ENCODE measurements at places on chromosomes 16 and 17.

GRCh38 chr17:8935191-8935590 lies 30.3 kb downstream of the PIK3R5 start:
- DNase-seq = no peak

GRCh38 chr16:67449739-67450138 lies 18.8 kb downstream of the HSD11B2 start:
- DNase-seq = no peak

DNA sequence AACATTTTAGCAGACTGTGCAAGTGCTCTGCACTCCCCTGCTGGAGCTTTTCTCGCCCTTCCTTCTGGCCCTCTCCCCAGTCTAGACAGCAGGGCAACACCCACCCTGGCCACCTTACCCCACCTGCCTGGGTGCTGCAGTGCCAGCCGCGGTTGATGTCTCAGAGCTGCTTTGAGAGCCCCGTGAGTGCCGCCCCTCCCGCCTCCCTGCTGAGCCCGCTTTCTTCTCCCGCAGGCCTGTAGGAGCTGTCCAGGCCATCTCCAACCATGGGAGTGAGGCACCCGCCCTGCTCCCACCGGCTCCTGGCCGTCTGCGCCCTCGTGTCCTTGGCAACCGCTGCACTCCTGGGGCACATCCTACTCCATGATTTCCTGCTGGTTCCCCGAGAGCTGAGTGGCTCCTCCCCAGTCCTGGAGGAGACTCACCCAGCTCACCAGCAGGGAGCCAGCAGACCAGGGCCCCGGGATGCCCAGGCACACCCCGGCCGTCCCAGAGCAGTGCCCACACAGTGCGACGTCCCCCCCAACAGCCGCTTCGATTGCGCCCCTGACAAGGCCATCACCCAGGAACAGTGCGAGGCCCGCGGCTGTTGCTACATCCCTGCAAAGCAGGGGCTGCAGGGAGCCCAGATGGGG lies 3.1 kb downstream of the GAA start:
- DNase-seq = no peak

GRCh38 chr17:82414548-82415281 lies 3.4 kb upstream of the HEXD start:
- DNase-seq = peak; percentile 22

- DNase-seq = no peak
These were observed 13.6 kb downstream of the OR1D5 start for GRCh38 chr17:3049705-3050295.

DNA sequence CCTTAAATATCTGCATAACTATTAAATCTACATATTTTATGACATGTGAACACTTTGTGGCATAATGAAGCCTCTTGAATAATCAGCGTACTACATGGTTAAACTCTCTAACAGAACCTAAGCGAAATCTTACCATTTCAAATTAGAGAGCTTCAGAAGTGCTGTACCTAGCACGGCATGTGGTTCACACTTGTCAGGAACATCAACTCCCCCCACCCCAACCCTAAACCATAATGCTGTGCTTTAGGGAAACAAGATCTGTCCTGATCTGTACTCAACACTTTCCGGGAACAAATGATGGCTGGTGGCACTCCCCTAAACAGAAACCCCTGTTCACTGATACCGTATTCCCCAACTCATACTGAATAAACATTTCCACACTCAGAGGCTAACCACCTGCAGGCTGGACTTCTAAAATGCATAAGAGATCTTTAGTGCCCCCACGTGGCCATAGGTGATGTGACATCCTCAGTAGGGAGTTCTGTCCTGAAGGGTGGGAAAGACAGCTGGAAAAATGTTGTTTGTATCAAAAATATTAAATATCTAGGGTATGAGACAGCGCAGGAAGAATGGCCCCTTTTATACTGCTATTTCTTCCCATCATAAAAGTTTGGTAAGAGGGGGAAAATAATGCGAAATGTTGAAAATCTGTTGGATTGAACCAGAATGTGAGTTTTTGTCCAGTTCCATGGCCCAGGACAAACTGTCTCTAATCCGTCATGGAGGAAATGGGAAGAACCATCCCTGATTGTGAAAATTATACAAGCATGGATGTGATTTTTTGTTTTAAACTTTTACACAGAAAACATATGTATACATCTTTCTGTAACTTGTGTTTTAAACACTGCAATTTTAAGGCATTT lies 88.6 kb downstream of the USP31 start:
- DNase-seq = peak; percentile 51

DNA sequence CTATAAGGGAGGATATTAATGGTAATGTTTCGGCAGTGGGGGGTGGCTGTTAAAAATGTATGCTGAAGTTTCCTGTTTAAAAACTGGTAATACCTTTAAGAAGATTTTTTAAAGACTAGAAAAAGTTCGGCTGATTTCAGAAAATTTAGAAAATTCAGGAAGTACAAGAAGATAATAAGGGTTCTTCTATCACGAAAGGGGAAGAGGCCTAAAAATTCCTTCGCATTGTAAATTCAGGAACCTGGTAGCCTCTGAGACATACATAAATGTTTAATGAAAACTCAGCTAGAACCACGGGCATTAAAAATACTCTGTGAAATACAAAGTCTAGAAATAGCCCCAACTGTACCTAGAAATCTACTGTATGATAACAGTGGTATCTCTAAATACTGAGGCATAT lies 181.2 kb downstream of the PARN start:
- DNase-seq = no peak
